Mesothelial cell of epicardium (in vitro differentiated cells): ENCODE measurements at places on chromosomes 1 and 21.
A peak's percentile ranks its signal among the peaks of the same experiment; 100 is the strongest.

GRCh38 chr1:153357076-153357852 is 390 bp upstream of the S100A9 start:
- no peak for DNase-seq

DNA sequence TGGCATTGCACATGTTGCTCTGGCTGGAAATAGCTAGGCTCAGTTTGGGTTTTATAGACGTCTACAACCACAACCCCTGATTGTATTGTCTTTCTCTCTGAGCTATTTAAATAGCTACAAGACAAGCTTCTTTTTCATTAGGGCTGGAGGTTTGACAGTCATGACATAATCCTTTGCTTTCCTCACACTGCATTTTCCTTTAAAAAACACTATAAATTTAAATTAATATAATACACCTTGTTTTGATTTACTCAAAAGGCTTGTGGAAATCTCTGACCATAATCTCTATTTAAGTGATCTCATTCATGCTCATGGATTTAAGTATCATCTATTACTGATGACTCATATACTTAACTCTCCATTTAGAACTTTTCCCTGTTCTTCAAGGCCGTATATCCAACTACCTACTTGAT is 50.4 kb upstream of the PTGFR start:
- DNase-seq, result no peak

DNA sequence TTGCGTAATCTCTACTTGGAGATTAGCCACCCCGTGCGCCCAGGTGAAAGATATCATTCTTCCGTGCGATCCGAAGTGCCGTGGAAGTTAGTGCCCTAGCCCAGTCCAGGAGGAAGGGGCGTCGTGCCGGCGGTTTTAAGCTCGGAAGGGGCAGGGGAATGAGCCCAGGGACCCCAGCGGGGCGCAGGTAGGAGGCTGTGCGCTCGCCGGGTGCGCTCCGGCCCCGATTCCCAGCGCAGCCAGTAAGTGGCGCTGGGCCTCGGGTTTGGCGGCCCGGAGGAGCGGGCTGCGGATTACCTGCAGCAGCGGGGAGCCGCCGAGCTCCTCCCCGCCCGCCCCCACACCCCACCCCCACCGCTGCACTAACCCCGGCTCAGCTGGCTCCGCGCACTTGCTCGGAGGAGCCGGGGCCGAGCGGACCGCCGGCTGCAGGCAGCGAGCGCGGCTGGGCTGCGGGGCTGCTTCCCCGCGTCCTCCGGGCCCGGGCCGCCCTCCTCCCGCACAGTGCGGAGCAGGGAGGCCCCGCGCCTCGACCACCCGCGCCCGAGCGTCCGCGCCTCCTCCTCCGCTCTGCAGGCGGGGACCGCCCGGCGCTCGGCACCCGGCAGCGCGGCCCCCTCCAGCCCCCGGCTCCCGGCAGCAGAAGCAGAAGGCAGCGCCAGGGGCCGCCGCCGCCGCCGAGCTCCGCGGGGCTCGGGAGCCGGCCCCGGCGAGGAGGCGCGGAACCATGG is at the start of gene RYR2:
Gene RYR2 (plus strand): TSS at position 390 of the 731 bp plus-strand sequence. CDS start 338 bp downstream, at position 728.
- peak; percentile 71 for DNase-seq

DNA sequence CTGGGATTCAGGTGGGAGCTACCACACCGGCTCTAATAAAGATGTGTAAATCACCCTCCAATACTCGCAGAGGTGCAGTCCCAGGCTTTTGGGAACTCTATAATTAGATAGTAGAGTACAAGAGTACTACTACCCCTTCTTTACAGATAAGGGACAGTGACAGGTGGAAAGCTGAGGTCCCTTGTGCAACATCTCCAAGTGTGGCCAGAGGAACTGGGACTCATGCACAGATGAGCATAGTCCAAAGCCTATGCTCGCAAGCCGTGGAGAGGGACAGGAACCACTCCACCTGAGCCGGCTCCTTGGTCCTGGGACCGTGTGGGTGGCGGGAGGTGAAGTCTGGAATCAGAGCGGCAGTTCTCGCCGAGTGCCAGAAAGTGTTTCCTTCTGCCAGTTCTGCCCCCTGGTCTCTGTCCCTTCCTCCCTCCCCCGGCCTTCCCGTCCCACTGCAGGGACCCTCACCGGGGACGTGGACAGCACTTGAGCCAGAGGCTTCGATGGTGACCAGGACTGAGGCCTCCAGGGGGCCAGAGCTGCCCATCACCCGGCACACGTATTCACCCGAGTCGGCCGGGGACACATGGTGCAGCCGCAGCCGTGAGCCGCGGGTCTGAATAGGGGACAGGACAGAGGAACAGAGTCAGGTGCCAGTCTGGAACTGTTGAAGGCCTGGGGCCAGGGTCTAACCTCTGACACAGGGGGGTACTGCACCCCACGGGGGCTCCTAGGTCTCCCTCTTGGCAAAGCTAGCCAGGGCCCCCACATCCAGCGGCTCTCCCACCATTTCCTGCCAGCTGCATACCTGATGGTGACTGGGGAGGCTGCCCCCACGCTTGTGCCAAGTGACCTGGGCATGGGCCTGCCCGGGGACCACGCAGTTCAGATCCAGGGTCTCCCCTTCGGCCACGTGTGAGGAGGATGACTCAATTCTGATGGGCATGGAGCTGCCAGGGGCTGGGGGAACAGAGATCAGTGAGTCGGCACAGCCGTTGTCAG is 33.9 kb downstream of the LDLRAD2 start:
- no peak for DNase-seq

DNA sequence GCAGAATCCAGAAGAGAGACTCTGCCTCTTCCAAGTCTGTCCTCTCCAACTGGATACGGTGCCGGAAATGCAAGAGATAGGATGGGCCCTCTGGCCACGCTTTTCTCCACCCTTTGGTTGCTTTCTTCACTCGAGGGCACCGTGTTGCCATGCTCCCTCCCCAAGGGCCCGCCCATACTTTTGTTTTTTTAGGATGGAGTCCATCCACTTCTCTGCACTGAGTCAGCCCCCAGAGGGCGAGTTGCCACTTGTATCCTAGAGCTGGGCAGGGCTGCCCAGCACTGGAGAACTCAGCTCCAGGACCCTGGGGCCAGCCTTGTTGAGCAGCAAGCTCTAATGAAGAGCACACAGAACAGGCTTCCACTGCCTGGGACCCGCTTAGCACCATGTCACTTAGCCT is 25.5 kb downstream of the IFNGR2 start:
- no peak for DNase-seq

- DNase-seq, result no peak
Observed at GRCh38 chr1:93275634-93276295, 69.9 kb upstream of the DR1 start.
